Activated naive CD4-positive, alpha-beta T cell treated with anti-CD3 and anti-CD28 coated beads for 36 hours (primary cell): ENCODE measurements at places on chromosomes 2 and 18. TPM values are rescaled to one million over a fixed set of nuclear protein-coding genes. Genes with fewer than 3 reads are reported as not detected.

RAPGEF4 gene
- 0.35 TPM for total RNA-seq

- peak; percentile 53 for DNase-seq
These were observed 453 bp upstream of the ANTXR1 start for GRCh38 chr2:69012310-69013141.

GRCh38 chr2:1400943-1401735 is 12.1 kb upstream of the TPO start:
- DNase-seq: no peak

CCBE1 gene
- not detected for total RNA-seq

DNA sequence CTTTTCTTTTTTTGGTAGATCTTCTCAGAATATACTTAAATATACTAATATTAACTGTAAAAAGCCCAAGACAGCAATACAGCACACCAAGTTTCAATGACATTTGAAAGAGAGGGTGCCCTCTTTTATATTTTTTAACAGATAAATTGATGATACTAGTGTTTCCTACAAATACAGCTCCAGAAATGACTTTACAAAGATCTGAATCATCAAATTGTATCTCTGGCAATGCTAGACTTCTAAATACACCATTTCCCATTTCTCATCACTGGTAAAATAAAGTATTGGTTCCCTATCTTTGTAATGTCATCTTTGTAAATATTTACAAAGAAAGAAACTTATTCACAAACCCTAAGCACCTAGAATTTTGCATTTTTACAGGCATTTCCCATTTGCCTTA is 281.3 kb downstream of the EXOC6B start:
- no peak for DNase-seq

DNA sequence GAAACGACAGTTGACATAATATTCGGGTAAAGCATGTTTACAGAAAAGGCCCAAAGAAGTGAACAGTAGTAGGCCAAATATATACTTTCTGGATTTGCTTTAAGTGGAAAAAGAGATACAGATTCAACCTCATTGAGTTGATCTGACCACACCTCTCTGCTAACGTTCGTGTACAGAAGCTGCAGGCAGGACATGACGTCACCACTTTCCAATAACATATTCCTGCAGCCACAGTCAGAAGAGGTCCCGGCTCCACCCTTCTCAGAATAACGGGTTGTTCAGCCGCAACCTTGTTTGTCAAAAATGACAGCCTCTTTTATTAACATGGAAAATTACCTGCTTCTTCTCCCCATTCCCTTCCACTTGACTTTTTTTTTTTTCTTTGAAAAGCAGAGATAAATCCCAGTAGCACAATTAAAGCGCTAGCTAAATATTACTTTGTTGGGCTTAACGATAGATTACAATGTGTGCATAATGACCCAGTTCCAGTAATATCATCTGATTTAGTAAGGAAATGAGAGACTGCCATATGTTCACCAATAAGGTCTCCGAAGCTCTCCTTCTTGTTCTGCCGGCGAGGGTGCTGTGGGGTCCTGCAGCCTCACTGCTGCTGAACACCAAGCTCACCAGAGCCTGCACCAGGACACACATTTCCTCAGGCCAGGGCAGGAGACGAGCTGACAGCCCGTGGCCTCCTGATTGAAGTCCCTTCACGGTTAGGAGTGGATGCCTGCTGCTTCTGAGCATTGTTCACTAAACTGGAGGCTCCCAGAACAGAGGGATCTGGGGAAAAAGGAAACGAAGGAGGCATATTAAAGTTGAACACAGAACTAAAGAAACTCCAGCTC is 451.0 kb upstream of the SALL3 start:
- DNase-seq: no peak

DNA sequence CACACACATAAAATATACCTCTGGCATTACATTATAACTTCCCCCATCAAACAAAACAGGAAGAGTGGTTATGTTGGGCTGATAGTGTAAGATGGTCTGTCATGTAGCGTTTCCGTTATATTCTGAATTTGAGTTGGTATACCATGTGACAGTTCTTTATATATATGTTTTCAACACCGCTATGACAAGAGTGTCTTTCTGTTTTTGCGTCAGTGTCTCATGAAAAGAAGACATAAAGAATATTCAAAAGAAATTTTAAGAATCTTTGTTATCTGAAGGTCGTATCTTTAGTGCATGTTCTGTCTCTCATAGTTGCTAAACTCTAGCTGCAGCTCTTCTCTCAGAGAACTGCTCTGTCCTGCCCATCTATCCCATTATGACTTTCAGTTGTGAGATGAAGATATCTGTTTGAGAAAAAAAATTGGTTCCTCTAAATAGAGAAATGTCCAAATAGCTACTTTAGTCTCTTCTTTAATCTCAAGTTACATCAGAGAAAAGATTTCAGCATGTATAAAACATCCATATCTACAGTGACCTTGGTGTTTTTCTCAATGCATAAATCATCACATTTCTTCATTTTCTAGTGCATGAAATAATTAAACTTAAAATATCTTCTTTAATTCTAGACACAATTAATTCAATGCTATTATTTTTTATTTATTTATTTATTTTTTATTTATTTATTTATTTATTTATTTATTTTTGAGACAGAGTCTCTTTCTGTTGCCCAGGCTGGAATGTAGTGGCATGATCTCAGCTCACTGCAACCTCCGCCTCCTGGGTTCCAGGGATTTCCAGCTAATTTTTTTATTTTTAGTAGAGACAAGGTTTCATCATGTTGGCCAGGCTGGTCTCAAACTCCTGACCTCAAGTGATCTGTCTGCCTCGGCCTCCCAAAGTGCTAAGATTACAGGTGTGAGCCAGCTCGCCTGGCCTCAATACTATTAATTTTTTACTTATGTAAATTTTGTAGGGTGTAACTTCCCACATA is 24.3 kb upstream of the PSME4 start:
- DNase-seq: no peak

DNA sequence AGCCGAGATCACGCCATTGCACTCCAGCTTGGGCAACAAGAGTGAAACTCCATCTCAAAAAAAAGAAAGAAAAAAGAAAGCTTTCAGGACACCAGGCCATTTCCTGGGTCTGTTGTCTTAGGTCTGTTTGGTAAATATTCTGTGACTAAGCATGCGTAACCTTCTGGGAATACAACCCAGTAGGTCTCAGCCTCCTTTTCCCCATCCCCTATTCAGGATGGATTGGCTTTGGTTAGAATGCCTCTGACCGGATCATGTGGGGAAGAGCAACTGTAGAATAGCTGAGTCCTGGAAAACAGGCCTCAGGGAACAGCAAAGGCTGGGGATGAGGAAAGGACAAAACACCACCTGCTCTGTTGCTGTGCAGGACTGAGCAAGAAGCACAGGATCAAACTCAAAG is 1.6 kb upstream of the PDCL3 start:
- no peak for DNase-seq

- no peak for DNase-seq
These were observed 306.2 kb downstream of the ALK start for GRCh38 chr2:29615183-29615582.

DNA sequence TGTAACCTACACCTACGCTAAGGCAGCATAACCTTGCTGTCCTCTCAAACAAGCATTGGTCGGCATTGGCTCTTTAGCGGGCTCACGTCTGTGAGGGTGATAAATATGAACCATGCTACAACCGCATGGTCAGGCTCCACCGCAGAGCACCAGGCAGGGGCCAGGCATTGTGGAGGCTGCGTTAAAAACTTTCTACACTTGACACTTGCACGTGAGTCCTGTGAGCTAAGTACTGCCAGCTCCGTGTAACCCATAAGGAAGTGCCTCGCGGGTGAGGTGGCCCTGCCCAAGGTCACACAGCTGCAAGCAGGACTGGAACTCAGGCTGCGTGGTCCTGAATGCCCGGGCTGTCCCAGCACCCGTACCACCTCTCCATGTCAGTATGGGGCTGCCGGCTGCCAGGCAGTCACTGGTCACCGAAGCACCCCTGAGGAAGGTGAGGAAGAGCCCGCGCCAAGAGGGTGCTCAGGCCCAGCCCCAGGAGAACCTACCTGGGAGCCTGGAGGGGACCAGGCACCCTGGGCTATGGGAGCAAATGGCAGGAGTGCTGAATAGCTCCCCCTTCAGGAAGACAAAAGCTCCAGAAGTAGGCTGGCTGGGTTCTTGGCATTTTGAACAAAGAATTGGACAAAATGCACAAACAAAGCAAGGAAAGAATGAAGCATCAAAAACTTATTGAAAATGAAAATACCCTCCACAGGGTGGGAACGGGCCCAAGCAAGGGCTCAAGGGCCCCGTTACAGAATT is 271.1 kb upstream of the RAB6C start:
- DNase-seq: no peak

- no peak for DNase-seq
These were observed 12.0 kb upstream of the NRP2 start for GRCh38 chr2:205670292-205670691.

DNA sequence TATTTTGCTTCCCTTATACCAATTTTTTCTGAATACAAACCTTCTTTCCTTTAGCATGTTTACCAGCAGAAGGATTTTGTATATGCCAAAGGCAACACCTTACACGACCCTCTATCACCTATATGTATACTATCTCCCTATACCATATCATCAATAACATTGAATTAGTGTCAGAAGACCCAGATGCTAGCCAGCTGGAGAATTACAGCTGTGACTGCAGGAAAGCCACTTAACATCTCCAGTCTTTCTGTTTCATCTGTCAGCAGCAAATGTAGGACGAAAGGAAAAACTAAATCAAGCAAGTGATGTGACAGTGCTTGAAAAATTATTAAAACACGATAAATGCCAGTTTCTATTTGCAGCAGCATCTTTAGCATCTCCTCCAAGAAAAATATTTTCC is 193.7 kb downstream of the STK39 start:
- DNase-seq: no peak

- DNase-seq: peak; percentile 61
These were observed 35.2 kb downstream of the ST3GAL5 start for GRCh38 chr2:85853499-85854165.

GRCh38 chr2:31000970-31001369 is 137.3 kb downstream of the GALNT14 start:
- no peak for DNase-seq
